Panc1 (cell line): ENCODE measurements at places on chromosomes 3 and 15. TPM values are rescaled to one million over a fixed set of nuclear protein-coding genes. Genes with fewer than 3 reads are reported as not detected.

DNA sequence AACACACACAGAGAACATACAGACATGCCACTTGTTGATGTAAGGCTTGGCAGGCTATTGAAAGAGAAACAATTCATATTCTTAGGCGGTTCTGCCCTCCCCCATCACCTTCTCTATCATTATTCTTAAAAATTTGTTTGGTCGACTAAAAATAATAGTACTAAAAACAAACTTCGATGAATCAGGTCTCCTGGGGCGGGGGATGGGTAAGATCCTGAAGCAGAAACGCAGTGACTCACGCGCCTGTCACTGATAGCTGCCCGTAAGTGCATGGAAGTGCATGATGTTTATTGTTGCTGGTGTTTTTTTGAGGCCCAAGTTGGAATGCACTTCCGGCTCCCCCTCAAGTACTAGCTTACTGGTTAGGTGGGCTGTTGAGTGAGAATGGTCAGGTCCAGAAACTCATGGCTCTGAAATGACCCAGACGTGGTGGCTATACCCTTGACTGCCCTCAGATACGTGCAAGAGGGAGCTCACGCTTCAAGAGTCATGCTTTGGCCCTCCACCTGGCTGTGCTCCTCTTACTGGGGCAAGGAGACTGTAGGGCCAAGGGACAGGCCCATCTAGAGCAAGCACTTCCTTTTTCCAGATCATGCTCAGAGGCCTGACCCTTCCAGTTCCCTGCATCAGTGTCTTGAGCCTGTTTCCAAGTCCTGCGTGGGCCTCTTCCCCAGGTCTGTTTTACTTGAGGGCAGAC, 10.9 kb downstream of the SMAD3 start:
- peaks cover 27% of the 10 kb centered on the region; the same call in 1 of the 2 replicates for H3K36me3 ChIP-seq
- H3K4me1 ChIP-seq = peaks cover 96% of the 10 kb centered on the region
- H3K27me3 ChIP-seq = no peaks in the 10 kb centered on the region
- no peak for DNase-seq
- H3K4me3 ChIP-seq = no peak overlapping the region
- peak overlapping the region; percentile 100 for H3K27ac ChIP-seq

Gene TRPM1
- not detected for total RNA-seq

GRCh38 chr15:73724212-73724611, 28.9 kb downstream of the INSYN1 start:
- no peaks in the 10 kb centered on the region for H3K27me3 ChIP-seq
- no peak overlapping the region for H3K4me3 ChIP-seq
- H3K4me1 ChIP-seq = no peaks in the 10 kb centered on the region
- H3K36me3 ChIP-seq = no peaks in the 10 kb centered on the region
- no peak for DNase-seq

Gene THRB
- 3.9 TPM for total RNA-seq

DNA sequence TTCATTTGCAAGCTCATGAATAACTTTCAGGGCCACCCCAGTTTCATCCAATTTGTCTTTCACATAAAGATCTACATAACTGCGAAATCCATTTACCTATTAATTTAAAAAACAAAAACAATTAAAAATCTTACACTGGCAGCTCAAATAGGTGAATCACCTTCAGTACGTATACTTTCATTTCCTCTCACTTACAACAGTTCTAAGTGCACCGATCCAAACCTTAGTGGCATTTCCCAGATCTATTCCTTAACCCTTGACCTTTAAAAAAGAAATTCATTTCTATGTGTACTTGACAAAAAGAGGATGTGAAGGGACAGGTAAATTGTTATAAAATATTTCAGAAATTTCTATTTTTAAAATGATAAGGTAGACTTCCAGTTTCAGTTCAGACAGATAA, 30.8 kb downstream of the TOP2B start:
- DNase-seq = no peak
- no peaks in the 10 kb centered on the region for H3K4me1 ChIP-seq
- no peak overlapping the region for H3K4me3 ChIP-seq
- no peak overlapping the region for H3K27ac ChIP-seq
- H3K27me3 ChIP-seq = no peaks in the 10 kb centered on the region

DNA sequence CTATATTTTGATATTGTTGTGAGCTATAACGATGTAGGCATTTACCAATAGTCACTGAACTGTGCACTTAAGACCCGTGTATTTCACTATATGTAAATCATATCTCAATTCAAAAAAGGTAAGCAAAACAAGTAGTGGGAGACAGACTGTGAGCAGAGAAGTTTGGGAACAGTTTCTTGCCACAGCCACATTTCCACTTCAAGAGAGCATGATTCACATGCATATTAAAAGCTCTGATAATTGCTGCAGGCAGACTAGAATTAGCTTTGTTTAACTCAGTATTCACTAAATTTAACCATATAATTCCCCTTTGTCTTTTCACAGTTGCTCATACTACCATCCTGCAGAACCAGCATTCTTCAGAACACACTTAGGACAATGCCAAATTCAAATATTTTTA, 168.4 kb upstream of the ZNF385D start:
- H3K4me1 ChIP-seq = no peaks in the 10 kb centered on the region
- H3K4me3 ChIP-seq = no peak overlapping the region
- H3K27me3 ChIP-seq = no peaks in the 10 kb centered on the region
- H3K27ac ChIP-seq = no peak overlapping the region

- H3K27me3 ChIP-seq = no peaks in the 10 kb centered on the region
- H3K36me3 ChIP-seq = no peaks in the 10 kb centered on the region
- H3K4me1 ChIP-seq = peaks cover 8% of the 10 kb centered on the region; the same call in 1 of the 2 replicates
- H3K27ac ChIP-seq = no peak overlapping the region
- H3K4me3 ChIP-seq = no peak overlapping the region
- no peak for DNase-seq
Measured at GRCh38 chr3:146218880-146219866, 31.7 kb downstream of the PLSCR4 start.

Gene DOCK3
- total RNA-seq = 0.21 TPM

DNA sequence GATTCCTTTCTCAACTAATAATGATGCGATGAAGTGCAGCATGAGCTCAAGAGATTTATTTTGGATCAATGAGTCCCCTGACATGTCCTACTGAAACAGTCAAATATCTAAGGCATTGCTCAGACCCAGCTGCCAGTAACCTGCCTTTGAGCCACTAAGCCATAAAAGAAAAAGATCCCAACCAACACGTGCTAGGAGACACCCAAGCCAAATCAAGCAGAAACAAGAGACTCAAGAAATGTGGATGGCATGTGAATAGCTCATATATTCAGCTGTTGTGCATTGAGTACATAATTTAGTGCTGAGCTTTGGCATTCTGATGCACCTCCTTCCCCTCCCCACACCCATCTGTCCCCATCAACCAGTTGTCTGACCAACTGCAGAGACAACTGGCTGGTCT, 29.2 kb downstream of the GJD2 start:
- no peaks in the 10 kb centered on the region for H3K4me1 ChIP-seq
- no peak overlapping the region for H3K27ac ChIP-seq
- H3K36me3 ChIP-seq = no peaks in the 10 kb centered on the region
